ENCODE measurements at places on chromosomes 5 and 9.

DNA sequence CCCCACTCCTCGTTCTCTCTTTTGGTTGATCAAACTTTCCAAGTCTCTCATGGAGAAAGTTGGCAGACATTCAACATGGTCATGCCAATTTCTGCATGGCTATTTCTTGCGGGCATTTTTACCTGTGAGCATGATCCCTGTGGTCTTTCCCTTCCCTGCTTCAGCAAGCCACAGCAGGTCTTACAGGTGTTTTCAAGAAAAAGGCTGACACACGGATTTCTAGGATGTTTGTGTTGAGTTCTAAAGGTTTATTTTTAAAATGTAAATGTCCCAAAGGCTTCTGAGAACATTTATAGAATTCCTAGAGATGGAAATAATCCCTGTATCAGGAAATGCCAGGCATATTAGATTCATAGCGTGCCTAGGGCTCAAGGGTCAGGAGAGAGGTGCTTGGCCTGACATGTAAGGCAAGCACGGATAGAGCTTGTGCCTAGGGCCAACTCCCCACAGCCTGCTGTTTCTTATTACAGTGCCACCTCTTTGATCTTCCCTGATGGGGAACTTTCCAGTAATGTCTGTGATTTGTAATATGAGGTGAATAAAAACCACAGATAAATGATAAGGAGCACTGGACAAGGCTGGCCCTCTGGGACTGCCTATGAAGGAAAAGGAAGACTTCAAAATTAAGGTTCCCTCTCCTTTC lies 79.8 kb downstream of the MUSK start:
- no peak for DNase-seq

DNA sequence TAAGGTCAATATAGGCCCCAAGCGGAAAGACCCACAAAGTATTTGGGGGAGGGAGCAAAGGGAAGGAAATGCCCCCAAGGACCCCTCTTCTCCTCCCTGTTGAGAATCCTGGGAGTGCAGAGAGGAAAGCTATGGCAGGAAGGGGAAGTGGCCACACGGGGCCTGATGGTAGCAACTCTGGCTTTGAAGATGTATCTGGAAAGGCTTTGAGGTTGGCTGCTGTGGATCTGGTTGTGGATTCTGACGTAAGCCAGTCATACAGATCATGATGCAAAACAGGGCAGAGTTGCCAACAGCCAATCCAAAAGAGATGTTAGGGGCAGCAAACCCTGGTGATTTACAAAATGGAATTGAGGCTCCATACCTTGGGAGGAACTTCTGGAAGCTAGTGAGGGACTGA lies 108.8 kb downstream of the PRKACG start:
- no peak for DNase-seq

- no peak for DNase-seq
Observed at GRCh38 chr5:164296603-164297080, 791.2 kb downstream of the MAT2B start.

DNA sequence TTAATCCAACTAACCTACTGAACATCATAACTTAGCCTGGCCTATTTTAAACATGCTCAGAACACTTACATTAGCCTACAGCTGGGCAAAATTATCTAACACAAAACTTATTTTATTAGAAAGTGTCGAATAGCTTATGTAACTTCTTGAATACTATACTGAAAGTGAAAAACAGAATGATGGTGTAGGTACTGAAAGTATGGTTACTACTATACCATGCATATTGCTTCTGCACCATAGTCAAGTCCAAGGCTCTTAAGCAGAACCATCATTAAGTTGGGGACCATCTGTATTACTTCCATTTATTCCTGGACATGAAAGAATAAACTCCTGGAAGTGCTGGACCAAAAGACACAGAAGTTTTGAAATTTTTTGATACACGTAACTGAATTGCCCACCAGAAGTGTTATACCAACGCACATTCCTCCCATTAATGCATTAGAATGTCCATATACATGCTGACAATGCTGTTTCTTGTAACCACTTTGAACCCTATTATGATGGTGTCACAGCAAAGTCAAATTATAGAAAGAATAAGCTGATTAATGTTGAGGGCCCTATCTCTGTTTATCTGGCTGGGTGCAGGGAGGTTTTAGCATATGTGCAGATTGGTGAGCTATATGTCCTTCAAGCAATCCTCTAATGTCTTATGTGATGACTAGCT lies 375.7 kb downstream of the ACTL7B start:
- DNase-seq = no peak

- DNase-seq = no peak
Observed at GRCh38 chr5:111262153-111262552, 38.0 kb downstream of the CAMK4 start.

- no peak for DNase-seq
Observed at GRCh38 chr5:111635916-111636570, 121.0 kb downstream of the NREP start.

DNA sequence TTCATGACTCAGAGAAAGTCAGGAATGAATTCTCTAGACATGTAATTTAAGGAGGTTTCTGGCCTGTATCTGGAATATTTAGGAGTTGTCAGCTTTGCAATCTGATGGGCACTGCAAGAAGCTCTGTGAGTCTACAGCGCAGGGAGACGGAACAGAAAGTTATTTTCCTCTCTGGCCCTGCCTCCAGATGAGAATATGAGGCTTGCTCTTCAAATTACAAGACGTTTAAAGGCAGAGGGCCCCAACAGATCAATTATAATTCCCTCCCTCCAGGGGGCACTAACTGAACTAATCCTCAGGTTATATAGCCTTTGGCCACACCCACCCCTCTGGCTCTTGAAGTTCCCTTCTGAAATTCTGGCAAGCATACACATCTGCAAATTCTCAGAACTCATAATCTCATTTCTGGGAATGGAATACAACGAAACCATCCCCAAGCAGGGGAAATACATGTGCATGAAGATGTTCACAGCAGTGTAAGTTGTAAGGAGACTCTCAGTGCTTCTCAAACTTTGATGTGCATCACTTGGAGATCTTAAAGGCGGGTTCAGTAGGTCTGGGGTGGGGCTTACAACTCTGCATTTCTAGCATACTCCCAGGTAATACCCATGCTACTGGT lies 307.6 kb downstream of the CWC27 start:
- peak; percentile 24 for DNase-seq

- DNase-seq = no peak
Observed at GRCh38 chr9:38215465-38215864, 146.4 kb upstream of the SHB start.

- DNase-seq = no peak
Observed at GRCh38 chr5:141521244-141521781, 32.4 kb downstream of the PCDHGC5 start.

DNA sequence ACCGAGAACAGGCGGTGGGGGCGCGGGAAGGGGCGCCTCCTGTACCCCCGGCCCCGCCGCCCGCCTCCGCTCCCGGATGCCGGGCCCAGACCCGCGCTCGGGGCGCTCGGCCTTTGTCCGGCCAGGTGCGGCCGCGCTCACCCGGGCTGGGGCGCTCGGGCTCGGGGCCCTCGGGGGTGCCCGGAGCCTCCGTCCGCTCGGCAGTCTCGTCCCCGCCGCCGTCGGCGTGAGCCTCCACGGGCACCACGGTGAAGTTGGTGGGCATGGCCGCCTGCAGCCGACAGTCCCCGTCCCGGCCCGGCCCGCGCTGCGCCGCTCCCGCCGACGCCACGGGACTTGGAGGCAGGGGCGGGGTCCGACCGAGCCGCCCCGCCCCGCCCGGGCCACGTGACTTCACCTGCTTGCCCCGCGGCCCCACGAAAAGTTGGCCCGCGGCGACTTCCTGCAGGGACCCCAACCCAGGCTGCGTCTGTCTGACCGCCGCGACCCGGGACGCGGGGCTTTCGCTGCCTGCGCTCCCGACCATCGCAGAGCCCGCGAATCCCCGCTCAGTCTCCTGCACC lies at the start of gene SLC12A7:
Gene SLC12A7, minus strand, starts transcription at position 337 of the 563 bp plus-strand sequence. Its CDS starts 72 bp downstream, at position 265.
- peak; percentile 68 for DNase-seq

GRCh38 chr5:135576075-135576599 lies 2.7 kb downstream of the CXCL14 start:
- DNase-seq = no peak

DNA sequence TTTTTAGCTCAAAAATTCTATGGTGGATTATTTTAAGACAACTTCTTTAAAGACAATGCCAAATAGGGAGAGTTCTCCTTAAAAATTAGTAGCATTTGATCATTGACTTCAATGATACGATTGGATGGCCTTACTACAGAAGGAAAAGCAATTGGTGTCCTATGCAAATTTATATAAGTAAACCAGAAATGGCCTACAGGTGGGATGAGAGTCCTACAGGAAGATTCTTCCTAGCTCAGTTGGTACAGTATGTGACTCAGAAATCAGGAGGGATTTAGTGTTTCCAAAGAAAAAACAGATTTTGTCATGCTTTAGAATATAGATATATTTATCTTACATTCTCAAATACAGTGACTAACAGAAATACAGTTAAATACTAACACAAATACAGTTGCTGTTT lies 6.5 kb downstream of the ANKRA2 start:
- no peak for DNase-seq

DNA sequence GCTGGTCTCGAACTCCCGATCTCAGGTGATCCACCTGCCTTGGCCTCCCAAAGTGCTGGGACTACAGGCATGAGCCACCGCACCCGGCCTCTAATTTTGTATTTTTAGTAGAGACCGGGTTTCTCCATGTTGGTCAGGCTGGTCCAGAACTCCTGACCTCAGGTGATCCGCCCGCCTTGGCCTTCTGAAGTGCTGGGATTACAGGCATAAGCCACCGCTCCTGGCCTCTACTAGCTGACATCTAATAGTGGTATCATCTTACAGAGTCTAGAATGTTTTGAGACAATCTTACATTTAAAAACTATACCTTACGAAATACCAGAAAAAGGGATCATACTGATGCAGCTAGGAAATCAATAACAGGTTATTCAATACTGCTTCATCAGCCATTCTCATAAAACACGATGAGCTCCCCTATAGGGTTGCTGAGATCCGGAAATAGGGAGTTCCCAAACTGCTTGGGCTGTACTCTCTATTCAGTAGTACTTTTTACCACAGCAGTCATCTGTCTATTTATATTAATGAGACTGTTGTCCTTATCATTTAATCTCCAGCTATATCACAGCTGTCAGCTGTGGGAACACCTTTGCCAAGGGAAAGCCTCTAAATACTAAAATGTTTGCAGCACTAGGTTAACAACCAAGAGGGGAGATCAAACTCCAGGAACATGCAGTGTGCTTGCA lies 8.1 kb upstream of the UBE2D2 start:
- no peak for DNase-seq

GRCh38 chr9:128494108-128494745 lies 10.3 kb upstream of the GLE1 start:
- DNase-seq = peak; percentile 73

- DNase-seq = no peak
Observed at GRCh38 chr5:90438100-90438499, 28.5 kb upstream of the CETN3 start.

GRCh38 chr5:77935506-77936364 lies 159.6 kb upstream of the TBCA start:
- DNase-seq = no peak

DNA sequence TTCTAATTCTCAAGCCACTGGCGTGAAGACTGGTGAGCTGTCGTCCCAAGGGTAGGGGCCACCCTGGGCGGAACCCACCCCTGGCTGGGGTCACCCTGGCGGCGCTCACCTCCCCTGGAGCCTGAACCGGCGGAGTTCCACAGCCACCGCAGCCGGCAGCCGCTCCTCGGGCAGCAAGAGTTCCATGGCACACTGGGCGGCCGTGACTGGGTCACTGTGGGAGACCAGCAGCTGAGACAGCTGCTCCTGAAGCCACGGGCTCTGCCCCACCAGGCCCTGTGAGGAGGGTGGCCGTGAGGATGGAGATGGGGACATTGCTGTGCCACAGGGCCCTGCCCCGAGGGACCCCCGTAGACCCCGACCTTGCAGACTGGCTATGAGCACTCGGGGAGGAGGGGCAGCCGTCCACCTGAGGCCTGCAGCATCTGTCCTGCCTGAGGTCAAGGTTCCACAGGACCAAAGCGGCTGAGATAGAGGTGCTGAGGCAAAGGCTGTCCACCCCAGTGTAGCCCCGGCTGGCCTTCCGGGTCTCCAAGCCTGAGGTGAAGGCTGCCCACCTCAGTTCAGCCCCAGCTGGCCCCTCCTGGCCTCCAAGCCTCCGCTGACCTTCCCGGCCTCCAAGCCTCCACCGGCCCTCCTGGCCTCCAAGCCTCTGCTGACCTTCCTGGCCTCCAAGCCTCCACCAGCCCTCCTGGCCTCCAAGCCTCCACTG lies 50.6 kb upstream of the NRARP start:
- no peak for DNase-seq

DNA sequence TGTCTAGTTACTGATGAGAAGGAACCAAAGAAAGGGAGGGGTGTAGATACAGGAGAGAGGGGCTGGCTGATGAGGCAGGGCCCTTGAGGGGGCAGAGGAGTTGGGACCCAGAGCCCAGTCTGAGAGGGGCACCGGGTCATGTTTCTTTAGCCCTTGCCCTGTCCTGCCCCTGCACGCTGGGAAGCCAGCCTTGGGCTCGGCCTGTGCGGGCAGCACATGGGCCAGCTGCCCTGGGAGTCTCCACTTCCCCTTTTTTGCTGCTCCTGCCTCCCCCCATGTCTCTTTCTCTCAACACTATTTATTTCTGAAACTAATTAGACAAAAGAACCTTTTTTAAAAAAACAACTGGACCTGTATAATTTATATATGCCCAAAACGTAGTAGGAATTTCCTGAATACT lies 20.5 kb downstream of the MVB12B start:
- DNase-seq = no peak

DNA sequence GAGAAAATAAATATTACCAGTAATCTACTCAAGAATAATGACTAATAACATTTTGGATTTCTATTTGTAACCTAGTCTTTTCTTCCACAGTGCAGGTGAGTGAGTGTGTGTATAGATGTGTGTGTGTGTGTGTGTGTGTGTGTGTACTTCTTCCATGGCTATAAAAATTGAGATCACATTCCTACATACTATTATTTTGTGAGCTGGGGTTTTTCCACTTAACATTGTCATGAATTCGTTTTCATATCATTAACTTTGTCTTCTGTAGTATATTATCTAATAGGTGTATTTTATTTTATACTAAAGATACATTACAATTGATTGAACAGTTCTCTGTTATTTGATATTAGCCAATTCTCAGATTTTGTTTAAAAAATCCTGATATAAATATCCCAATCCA lies 152.4 kb upstream of the TRPC7 start:
- no peak for DNase-seq

DNA sequence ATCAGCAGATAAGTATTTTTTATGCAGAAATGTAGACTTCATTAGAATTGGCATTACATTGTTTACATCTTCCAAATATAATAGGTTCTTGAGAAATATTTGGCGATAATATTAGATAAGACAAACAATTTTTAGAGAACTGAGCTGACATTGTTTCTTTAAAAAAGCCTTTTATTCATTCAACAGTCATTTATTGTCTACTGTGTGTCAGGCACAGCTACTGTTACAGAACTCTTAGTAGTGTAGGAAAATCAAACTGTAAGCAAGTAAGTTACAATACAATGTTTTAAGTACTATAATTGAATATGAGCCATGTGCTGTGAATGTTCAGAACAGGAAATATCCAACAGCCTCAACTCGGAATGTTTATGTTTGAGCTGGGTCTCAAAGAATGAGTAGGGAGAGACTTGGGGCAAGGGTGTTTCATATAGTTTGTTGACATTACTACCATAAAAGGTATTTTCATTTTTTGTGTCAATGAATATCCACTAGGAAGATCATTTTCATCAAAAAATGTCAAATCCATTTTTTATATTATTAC lies 114.0 kb downstream of the CDC42SE2 start:
- DNase-seq = no peak

- no peak for DNase-seq
Observed at GRCh38 chr9:136238342-136238732, 7.3 kb downstream of the QSOX2 start.
